CD4-positive, alpha-beta T cell treated with Interleukin-12 subunit alpha and Interleukin-12 subunit beta, for 1 hour (primary cell): ENCODE measurements at places on chromosomes 5 and 9.
A peak's percentile ranks its signal among the peaks of the same experiment; 100 is the strongest.

- no peak for DNase-seq
These were observed 32.4 kb downstream of the PCDHGC5 start for GRCh38 chr5:141521244-141521781.

DNA sequence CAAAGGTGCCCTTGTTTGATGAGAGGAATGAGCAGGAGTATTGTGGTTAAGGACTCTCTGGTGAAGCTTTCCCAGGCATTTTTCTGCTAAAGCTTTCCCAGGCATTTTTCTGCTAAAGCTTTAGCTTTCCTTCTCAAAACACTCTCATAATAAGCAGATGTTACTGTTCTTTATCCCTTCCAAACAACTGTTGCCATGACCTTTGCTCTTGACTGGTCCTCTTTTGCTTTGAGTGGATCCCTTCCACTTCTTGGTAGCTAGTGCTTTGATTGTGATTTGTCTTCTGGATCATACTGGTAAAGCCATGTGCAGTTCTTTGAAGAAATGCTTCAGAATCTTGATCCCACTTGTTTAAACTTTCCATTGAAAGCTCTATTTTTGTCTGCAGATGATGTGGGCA is 85.8 kb downstream of the GPBP1 start:
- no peak for DNase-seq

- DNase-seq, result no peak
These were observed 86.8 kb upstream of the MEGF10 start for GRCh38 chr5:127203818-127204217.

GRCh38 chr5:10059980-10060379 is 189.7 kb downstream of the ATPSCKMT start:
- no peak for DNase-seq

DNA sequence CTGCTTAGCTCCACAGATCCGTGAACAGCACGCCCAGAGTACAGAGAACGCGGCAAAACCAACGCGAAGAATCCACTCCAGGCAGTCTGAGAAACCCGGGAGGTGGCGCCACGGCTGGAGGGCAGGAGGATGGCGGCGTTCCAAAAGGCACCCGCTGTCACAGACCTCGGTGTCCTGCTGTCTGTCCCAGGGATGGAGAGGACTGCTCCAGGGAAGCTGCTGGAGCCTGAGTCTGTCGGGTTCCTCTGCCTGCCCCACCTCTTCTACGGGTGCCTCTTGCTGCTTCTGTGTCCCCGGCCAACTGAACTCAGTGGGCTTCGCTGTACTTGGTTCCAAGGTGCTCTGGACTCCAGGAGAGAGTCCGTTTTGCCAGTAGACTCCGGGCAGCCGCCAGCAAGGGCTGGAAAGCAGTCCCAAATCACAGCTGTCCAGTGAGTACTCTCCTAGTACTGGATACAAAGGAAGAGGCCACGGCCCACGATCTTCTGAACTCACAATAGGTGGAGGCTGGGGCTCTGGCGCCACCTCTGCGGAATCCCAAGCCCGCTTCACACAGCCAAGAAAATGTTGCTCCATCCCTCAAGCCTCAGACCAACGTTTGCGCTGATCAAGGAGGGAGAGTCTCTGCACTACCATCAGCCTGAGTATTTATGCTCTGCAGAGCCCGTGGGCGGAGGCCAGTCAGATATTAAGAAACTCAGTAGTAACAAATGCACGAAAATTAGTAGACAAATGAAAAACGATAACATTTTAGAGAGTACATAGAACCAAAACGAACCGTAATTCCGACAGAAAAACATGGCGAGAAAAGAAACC is 440 bp downstream of the ANXA2R start:
- DNase-seq, result peak; percentile 77

DNA sequence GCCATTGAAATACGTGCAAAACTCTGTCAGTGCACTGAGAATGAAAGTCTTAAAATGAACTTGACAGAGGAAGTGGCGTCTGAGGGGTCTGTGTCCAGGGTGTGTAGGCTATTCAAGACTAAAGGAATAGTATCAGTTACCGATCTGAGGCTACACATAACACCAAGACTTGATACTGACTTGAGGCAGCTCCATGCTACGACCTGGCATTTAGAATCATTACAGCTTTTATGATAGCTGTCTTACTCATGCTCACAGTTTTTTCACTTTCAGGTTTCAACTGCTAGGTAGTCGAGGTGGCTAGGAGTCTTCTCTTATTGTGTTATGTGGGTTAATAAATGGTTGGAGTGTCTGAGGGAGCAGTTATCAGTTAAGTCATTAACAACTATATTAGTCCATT is 92.8 kb upstream of the SLCO6A1 start:
- no peak for DNase-seq

- DNase-seq, result no peak
These were observed 10.6 kb upstream of the KCNIP1 start for GRCh38 chr5:170493028-170493820.

- DNase-seq, result no peak
These were observed 2.1 kb upstream of the ALDH7A1 start for GRCh38 chr5:126597156-126597555.

- DNase-seq, result no peak
These were observed 241.8 kb downstream of the GAS1 start for GRCh38 chr9:86705490-86705889.

- DNase-seq, result no peak
These were observed 231.7 kb downstream of the FBXL7 start for GRCh38 chr5:15731699-15732098.

DNA sequence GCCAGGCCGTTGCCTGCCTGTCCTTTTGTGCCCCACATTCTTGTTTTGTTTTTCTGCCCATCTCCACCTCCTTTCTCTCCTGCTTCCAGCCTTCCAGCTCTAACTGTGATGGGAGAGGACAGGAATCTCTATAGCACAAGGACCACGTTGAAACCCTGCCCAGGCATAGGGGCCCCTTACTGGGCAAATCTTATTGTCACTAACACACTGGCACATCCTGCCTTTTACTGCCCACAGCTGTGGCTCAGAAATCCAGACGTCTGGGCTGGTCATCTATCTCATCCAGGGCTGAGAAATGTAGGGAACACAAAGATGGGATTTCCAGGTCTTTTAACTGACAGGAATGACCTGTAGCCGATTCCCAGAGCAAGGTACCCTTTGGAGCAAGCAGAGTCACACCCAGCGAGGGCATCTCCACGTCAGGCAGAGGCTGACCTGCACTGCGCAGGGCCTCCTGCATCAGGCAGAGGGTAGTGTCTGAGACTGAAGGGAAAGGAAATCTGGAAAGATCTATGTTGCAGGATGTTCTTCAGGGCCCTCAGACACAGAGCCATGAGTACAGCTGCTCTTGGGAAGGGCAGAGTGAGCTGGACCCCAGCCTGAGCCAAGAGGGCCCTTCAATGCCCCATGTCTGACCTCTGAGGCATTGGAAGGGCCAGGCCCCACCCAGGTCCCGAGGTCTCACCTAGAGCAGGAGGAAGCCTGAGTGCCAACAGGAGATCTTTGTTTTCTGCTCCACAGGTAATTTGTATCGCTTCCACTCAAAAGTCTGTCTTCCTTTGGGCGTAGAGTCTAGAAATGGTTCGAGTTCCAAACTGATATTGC is 278.8 kb downstream of the FSTL4 start:
- DNase-seq, result no peak

DNA sequence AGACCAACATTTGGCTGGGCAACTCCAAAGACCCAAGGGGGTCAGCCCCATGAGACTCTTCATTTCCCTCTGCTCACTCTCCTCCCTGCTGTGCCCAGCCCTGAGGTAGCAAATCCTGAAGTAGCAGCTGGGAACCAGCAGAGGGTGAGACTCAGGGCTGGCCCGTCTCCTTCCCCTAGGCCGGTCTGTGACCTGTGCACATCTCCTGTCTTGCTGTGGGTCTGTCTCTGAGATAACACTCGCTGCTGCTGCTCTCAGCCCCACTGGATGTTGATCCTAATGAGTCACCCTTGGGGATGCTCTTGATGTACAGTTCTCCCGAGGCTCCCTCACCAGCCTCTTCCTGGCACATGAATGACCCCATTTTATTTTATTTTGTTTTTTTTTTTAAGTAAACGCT is 7.3 kb upstream of the OR2V1 start:
- DNase-seq, result no peak

GRCh38 chr5:17748201-17748600 is 113.9 kb downstream of the TAF11L14 start:
- DNase-seq, result no peak

GRCh38 chr5:93078082-93079038 is 502.7 kb downstream of the NR2F1-AS1 start:
- no peak for DNase-seq

DNA sequence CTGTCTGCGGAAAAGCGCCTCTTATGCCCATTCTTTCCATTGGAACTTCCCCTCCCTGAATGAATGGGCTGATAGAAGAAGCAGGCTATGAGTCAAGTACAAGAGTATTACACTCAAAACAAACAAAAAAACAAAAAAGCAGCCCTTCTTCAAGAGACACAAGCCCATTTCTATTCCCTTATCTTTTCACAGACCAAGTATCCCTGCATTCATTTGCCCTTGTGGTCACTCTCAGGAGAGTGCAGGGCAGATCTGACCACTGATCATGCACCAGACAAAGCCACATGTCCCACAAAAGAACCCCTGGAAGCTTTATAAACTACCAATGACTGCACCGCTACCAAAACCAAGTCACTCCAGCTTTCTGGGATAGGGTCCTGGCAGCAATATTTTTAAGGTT is 262.5 kb upstream of the TAS2R1 start:
- no peak for DNase-seq
